ENCODE measurements at places on chromosomes 1 and 21. TPM values are rescaled to one million over a fixed set of nuclear protein-coding genes. Genes with fewer than 3 reads are reported as not detected.

DNA sequence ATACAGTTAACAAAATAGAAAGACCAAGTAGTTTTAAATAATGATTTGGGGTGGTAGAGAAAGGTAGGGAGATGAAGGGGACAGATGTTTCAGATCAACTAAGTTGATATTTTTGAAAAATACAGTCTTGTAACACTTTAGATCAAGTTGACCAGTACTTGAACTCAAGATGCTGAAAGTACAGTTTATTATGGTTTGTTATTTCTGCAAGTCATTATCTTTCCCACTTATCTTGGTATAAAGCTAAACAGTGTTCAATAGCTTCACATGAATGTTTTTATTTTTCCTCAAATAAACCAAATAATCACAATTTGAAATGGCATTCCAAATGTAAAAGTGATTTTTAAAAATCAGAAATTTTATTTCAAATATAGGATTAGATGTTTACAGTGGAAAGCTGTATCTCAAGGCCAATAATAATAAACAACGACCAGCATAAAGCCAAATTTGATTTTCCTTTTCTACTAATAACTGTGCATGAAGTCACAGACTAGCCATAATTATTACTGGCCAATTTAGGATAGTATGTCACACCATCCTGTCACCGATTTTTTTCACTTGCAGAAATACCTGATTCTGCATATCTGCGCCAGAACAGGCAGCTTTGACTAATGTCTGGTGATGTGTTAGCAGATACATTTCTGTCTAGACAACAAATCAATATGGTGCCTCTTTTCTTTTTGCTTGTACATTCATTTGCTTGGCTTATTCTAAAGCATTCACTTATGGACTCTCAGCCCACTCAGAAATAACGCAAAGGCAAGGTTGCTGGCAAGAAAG lies 320.2 kb downstream of the TM2D1 start:
- no peak for DNase-seq

DNA sequence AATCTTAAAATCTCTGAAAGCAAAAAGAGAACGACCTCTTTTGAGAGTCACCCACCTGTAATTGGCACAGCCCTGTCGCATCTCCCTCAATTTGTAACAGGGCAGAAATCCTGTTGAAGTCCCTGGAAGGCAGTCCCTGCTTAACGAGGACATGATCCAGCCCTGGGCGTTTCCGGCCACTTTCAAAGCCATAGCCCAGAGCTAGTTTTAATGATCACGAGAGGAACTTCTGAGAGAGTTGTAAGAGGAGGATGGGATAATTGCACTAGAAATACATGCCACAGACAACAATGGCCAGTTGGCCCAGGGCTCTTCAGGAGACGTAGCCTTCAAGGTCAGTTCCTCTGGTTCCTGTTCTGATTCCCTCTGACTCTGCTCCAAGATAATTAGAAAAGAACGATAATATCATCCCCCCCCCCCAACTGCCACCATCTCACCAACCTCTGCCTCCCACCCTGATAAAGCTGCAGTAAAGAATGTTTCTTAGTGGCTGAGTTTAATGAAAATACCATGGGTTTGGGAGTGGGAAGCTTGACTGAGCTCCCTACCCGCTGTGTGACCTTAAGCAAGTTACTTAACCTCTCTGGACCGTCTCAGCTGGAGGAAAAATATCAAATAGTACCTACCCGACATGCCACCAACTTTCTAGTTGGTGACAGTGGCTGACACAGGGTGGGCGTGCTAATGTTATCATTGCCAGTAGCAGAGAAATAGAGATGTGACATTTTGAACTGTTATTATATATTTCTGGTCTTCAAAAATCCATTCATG lies 140.0 kb downstream of the OMA1 start:
- DNase-seq: no peak

DNA sequence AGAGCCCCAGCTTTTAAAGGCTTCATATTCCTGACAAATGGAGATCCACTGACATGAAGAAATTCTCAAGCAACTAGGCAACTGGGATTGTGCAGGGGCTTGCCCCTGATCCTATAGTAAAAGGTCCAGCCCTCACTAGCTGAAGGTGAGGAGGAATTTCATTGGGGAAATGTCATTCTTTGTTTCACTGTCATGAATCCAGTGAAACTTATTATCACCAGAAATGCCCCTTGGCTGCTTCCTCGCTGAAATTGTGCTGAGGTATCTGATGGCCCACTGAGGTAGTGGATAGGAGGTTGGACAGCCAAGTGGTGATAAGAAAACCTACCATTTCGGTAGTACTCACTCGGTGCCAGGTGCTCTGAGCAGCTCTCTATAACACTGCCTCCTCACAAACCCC lies 36.2 kb downstream of the CCN1 start:
- no peak for DNase-seq

The KCNA3 gene
- total RNA-seq: 11.5 TPM

The ADAMTS4 gene
- total RNA-seq: 17.5 TPM

The TMEM125 gene
- total RNA-seq: 19.3 TPM

Measured in spinal cord (tissue), 10 donors.